GM23248 (cell line): ENCODE measurements at places on chromosomes 2 and 18. TPM values are rescaled to one million over a fixed set of nuclear protein-coding genes. Genes with fewer than 3 reads are reported as not detected.

ZNF2 gene
- total RNA-seq = 5.6 and 7.6 TPM in 2 replicates

ITGB1BP1 gene
- total RNA-seq = 39.0 and 52.2 TPM in 2 replicates

EVX2 gene
- not detected in 2 replicates for total RNA-seq

SP140 gene
- total RNA-seq = not detected in 2 replicates

PPP1R7 gene
- total RNA-seq = 44.6 and 53.1 TPM in 2 replicates

CERKL gene
- not detected in 2 replicates for total RNA-seq

SRD5A2 gene
- total RNA-seq = not detected in 2 replicates

NYAP2 gene
- not detected in 2 replicates for total RNA-seq

UGT1A4 gene
- total RNA-seq = not detected in 2 replicates

DSG1 gene
- total RNA-seq = not detected in 2 replicates

GPR75 gene
- 0.43 and 2.1 TPM in 2 replicates for total RNA-seq

SMC6 gene
- 21.4 and 22.0 TPM in 2 replicates for total RNA-seq

FECH gene
- 25.4 and 56.8 TPM in 2 replicates for total RNA-seq

MAP3K20 gene
- 55.0 and 57.3 TPM in 2 replicates for total RNA-seq

GALNT13 gene
- total RNA-seq = 0.11 TPM in 1 of 2 replicates, not detected in the other

SGPP2 gene
- total RNA-seq = not detected in 2 replicates

CRYGC gene
- not detected in 2 replicates for total RNA-seq

PPIG gene
- 23.0 and 28.2 TPM in 2 replicates for total RNA-seq

CERS6 gene
- 16.0 and 17.8 TPM in 2 replicates for total RNA-seq

TDRD15 gene
- not detected in 2 replicates for total RNA-seq

COLEC12 gene
- 24.9 and 25.9 TPM in 2 replicates for total RNA-seq

GLB1L gene
- total RNA-seq = 13.4 and 13.5 TPM in 2 replicates

ATL2 gene
- total RNA-seq = 29.3 and 38.3 TPM in 2 replicates

ASB18 gene
- total RNA-seq = not detected in 2 replicates

IL36G gene
- total RNA-seq = not detected in 2 replicates

COA5 gene
- 23.8 and 32.7 TPM in 2 replicates for total RNA-seq

GTF2A1L gene
- total RNA-seq = 0.13 and 0.76 TPM in 2 replicates
